Suppressor macrophage (primary cell): ENCODE measurements at places on chromosomes 12 and 14.

DNA sequence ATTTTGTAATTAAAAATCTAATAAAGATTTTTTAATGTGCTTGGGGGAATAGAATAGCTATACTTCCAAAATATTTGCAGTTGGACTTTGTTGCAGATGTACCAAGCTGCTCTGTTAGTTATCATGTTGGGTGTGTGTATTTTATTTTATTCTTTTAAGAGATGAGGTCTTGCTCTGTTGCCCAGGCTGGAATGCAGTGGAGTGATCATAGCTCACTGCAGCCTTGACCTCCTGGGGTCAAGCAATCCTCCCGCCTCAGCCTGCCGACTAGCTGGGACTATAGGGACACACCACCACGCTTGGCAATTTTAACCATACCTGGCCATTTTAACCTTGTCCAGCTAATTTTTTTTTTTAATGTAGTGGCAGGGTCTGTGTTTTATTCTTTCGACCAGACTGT is 54.7 kb upstream of the MAP1LC3B2 start:
- DNase-seq: no peak

GRCh38 chr12:123934016-123934620 is 38.5 kb downstream of the CCDC92 start:
- DNase-seq: no peak

DNA sequence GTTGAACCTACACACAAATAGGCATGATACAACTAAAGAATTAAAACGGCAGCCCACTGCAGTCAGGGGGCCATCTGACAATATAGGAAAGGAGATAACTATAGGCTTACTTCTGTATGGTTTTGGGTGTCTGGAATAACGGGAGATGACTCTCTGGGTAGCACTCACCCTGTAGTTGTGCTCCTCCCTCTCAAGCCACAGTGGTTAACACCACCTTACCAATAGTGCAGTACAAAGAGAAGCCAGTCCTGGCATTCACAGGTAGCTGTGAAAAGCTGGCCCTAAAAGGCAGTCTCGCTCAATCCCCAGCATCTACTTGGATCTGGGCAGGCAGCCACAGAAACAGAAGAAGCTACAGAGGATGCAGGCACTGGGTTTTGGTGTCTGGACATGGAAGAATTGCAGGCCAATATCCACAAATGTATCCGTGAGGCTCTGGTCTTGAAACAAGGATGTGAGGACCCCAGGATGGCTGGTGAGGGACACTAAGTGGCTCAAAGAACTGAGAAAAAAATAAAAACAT is 93.0 kb downstream of the DPF3 start:
- DNase-seq: no peak

DNA sequence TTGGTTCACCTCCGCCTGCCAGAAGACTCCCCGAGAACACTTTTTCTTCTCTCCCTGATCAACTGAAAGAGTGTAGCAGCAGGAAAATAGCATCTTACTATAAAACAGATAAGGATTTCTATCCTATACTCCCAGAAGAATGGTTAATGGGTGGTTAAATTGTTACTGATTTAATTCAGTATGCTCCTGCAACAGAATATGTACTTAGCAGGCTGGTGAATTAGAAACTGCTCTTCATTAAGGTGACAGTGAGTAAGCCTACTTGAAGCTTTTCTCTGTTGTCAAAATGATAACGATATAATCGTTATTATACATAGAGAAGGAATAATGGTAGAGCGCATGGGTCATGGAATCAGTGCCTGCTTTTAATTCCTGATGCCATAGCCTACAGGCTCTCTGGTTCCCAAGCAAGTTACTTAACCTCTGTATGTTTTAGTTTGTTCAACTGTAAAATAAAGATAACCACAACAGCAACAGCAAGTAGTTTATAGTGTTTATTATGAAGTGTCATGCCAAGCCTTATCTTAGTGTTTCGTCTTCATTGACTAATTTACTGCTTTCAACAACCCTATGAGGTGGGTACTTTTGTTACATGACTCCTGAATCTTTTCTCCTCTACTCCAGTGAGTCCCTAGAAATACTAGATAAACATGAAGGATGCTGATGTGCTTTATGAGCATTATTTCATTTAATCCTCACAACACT is 392.6 kb downstream of the CCDC91 start:
- DNase-seq: no peak

GRCh38 chr14:36208690-36209278 is 32.3 kb upstream of the PTCSC3 start:
- DNase-seq: no peak

GRCh38 chr14:74628418-74628817 is 16.4 kb upstream of the LTBP2 start:
- DNase-seq: peak; percentile 49

GRCh38 chr12:32918890-32919801 is 22.6 kb upstream of the PKP2 start:
- DNase-seq: peak; percentile 40

- no peak for DNase-seq
Observed at GRCh38 chr14:25843481-25844470, 754.1 kb downstream of the NOVA1 start.

- DNase-seq: no peak
Observed at GRCh38 chr12:49456131-49456679, 82.6 kb upstream of the KCNH3 start.

- DNase-seq: no peak
Observed at GRCh38 chr12:39144613-39145061, 239.2 kb upstream of the CPNE8 start.

GRCh38 chr14:24513009-24513408 is 4.9 kb upstream of the CMA1 start:
- DNase-seq: no peak

DNA sequence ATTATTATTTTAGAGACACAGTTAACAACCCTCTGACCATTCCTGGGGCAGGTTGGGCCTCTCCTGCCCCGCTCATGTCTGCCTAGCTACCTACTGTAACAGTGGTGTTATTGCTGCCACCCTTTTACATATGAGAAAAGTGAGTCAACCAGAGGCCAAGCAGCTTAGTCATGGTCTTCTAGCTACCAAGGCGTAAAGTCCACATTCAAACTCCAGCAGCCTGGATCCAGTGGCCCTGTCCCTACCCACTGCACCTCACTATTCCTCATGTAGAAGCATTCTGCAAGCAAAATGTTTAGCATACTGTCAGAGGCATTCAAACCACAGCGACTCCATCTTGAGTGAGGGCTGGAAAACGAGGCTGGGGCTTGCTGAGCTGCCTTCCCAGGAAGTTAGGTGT is 95.8 kb downstream of the SLC15A4 start:
- DNase-seq: no peak

DNA sequence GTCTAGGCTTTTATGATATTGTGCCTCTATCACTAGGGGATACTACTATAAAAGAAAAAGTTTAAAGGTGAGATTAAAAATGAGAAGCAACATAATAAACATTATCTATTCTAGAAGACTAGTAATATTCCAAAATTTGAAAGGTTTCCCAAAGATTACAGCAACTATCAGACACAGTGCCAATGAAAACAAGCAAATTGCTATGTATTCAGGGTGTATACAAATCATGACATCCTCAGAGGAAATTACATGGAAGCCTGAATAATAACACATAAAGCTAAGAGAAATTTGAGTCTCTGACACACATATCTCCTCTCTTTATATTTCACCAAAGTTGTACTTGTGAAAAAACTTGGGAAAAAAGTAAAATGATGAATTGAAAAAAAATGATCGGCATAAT is 327.0 kb downstream of the SEC23A start:
- no peak for DNase-seq

GRCh38 chr12:104643819-104644669 is 187.3 kb downstream of the CHST11 start:
- peak; percentile 85 for DNase-seq

DNA sequence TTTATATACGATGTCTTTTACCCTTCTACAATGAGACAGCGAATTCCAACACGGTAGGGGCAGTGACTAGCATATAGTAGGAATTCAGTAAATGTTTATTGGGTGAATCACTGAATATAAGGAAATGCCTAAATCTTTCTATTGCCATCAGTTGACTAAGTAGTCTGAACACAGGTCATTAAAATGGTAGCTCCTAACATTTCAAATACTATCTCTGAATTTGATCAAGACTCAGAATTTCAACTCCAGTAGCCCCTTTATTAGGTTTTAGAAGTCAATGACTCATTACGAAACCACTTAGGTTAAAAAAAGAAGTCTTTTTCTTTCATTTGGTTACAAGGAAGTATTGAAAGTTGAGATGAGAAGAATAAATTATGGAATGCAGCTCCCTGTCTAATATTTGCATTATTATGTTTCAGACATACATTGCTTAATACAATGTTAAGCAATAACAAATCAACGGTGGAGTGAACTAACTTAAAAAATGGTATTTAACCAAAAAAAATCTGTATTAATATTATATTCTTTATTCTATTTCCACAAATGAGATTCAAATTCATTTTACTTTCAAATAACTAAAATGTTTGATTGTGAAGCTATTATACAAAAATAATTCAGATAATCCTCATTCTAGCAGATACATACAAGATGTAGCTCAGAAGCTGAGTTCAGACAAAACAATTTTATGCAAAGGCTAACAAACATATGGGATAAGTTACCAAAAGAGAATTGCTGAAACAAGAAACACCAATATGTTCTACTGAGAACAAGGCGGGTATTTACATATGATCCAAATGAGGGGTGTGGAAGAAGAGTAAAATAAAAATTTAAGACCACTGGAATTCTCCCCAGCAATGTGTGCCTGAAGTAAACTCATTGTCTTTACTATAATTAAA is 302.7 kb downstream of the CEP128 start:
- no peak for DNase-seq

DNA sequence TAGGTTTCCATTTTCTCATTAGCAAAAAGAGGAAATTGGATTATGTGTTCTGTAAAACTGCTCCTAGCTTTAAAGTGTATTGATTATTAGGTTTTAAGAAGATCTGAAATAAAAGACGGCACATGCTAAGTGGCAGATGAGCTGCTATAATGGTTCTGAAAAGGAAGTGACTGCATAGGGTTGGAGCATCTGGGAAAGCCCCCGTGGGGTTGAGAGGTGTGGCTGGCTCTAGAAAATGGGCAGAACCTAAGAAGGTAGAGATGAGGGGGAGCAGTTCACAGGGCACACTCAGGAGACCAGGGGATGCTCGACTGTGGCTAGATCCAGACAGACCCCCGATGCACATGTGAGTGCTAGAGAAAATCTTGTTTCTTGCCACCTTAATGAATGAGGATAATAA is 1.9 kb downstream of the IFNG-AS1 start:
- no peak for DNase-seq

DNA sequence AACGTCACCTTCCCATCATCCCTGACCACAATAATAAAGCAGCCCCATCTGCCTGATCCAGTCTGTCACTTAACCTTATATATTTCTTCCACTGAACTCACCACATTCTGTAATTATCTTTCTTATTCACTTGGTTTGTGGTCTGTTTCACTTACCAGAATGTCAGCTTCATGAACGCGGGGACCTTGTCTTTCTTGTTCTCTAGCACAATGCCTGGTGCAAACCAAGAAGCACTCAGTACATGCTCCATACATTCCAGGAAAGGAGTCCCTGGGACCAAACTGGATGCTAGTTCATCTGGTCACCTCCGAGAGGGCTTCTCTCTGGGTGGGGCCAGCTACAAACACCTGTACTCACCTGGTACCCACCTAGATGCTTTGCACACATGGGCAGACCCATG is 17.4 kb upstream of the ANKRD33 start:
- DNase-seq: no peak

DNA sequence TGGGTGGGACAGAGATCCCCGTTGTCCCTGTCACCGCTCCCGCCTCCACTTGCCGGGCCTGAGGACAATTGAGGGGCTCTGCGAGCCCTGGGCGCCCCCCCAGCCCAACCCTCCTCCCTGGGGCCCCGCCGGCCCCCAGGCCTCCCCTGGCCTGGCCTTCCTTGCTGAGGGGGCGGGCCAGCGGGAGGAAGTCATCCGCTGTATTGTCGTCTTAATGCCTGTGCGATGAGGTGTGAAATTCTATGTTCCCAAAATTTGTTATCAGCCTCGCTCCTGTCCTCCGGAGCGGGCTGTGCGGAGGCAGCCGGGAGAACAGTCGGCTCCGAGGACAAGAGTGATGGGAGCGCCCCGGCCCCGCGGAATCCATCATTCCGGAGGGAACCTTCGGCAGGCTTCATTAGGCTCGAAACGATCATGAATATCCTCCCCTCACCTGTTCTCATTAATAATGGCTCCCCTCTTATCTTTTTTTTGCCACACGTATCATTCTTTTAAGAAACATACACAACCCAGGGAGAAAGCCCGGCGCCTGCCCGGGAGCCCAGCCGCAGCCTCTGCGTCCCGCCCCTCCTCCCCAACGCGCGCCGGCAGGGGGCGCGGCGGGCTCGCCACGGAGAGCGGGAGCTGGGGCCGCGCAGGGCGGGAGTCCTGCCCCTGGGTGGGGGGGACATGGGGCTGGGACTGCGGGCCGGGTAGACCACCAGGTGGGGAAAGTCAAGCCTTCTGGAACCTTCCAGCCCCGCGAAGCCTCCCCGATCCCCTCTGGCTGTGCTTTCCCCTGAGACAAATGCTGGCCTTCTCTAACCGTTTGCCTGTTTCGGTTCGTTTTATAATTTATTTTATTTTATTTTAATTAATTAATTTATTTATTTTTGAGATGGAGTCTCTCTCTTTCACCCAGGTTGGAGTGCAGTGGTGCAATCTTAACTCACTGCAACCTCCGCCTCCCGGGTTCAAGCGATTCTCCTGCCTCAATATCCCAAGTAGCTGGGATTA is 17.1 kb upstream of the DLK1 start:
- peak; percentile 16 for DNase-seq

GRCh38 chr14:53380867-53381225 is 227.7 kb upstream of the DDHD1 start:
- DNase-seq: no peak

- no peak for DNase-seq
Observed at GRCh38 chr12:124558313-124558712, 9.1 kb downstream of the NCOR2 start.

DNA sequence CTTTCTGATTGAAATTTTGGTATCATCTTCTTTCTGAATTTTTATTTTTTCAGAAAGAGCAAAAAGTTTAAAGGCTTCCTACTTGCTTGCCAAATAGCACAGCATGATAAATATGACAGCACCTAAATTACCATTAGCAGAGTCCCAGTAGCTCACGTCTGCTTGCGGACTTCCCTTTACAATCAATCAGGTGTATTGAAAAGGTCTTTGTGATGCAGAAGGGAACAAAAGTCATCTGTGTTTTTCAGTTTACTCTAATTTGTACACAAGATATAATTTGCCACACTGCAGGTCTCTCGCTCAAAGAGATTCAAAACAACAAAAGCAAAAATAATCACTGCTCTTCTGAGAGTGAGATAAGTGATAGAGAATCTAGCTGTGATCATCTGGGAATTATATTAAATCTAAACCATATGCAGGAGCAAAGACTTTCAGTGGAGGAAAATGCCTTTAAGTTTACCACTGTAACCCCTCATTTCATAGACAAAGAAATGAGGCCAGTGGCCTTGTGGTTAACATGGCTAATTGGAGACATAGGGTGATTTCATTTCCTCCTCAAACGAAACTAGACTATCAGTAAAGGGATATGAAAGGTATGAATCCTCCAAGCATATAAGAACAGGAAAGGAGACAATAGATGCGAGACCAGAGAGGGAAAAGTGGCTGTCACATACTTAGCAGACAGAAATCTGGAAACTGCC is 240.8 kb upstream of the TMPO start:
- DNase-seq: no peak
